ENCODE measurements at places on chromosomes 6 and 20.

GRCh38 chr6:148932208-148932607 lies 185.4 kb downstream of the UST start:
- no peak for DNase-seq

GRCh38 chr6:71204741-71205140 lies 83.9 kb upstream of the OGFRL1 start:
- DNase-seq: no peak

DNA sequence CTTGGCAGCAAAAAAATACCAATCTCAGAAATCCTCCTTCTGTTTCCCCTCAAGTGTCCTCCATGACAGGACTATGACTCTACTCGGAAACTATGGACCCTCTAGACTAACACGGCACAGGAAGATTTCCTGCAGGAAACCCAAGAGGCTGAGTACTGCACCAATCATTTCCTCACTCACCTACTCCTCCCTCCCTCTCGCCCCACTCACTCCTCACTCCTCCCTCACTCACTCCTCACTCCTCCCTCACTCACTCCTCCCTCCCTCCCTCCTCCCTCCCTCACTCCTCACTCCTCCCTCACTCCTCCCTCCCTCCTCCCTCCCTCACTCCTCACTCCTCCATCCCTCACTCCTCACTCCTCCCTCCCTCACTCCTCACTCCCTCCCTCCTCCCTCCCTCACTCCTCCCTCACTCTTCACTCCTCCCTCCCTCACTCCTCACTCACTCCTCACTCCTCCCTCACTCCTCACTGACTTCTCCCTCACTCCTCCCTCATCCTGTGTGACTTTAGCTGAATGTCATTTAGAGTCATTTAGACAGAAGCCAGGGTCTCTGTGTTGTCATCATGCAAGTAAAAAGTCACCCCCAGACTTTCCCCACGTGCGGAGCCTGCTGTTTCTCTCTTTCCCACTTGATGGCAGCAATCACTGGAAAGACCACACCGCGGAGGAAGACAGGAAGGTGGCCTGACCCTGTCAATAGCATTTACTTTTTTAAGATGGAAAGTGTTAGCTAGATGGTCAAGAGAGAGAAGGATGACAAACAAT lies 226.8 kb upstream of the PDE10A start:
- DNase-seq: no peak

- no peak for DNase-seq
These were observed 321.4 kb downstream of the FARS2 start for GRCh38 chr6:5582762-5583161.

- no peak for DNase-seq
These were observed 6.7 kb downstream of the FOXA2 start for GRCh38 chr20:22577515-22578220.

GRCh38 chr6:128150376-128150775 lies 249.5 kb upstream of the THEMIS start:
- DNase-seq: no peak

DNA sequence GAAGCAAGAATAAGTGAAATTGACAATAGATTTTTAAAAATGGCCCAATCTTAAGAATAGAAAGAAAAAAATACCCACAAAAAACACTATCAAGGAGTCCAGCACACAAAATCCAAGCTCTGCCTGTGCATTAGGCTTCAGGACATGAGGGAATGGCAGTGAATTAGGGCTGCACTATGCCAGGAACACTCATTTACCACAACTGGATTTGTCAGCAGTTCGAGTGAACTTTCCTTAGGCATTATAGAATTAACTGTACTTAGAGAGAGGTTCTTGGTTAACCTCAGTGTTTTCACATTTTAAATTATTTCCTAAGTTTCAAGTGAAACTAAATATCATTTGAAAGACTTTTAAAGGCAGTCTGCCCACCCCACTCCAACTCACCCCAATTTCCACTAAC lies 34.8 kb downstream of the SLC22A3 start:
- DNase-seq: no peak

DNA sequence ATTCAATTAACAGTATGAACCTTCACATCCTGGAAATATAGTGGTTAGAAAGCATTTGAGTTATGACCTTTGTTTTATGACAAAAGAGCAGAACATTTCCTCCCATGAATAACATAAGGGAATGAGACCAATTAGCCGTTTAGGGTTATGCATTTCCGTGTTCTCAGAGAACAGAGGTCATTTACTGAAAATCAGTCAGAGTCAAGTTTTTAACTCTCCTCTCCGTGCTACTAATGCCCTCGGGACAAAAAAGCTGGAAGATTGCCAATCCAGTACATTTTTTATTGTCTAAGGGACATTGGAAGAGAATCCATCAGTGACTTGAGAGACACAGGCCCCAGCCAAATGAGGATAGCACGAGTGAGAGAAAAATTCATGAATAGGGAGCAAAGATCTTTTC lies 632.7 kb downstream of the RFPL4B start:
- DNase-seq: no peak

GRCh38 chr6:140175486-140175885 lies 801.0 kb upstream of the CITED2 start:
- no peak for DNase-seq

GRCh38 chr6:33742092-33742491 lies 4.6 kb downstream of the IP6K3 start:
- no peak for DNase-seq

GRCh38 chr20:4488407-4489339 lies 233.0 kb upstream of the PRND start:
- no peak for DNase-seq

DNA sequence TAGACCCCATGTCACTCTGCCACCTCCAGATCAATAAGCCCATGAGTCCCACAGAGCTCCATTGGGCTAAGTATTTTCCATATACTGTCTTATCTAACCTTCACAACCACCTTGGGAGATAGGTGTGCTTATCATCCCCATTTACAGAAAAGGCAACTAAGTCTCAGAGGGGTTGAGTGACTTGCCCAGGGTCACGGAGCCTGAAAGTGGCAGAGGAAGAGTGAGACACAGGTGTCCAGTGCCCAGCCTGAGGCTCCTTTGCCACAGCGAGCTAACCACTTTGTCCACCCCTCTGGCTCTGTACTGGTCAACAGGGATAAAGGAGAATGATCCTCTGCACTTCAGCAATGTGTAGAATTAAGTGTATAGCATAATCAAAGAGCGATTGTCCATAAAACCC lies 124.5 kb downstream of the GMDS start:
- no peak for DNase-seq

DNA sequence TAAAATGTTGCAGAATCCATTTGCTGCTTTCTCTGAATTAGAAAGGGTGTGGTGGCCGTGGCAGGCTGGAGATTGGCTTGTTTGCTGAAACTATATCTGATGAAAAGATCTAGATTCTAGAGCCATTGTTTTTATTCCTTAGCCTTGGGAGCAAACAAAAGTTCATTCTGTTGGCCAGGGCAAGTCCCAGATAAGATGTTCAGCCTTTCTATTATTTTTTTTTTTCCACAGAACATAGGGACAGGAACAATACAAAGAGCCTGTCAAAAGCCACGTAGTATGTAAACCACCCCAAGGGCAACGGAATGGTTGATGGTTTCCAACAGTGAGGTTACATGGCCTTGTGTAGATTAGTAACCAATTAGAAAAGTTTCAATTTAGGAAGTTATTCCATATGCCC lies 119.9 kb upstream of the SLC22A16 start:
- no peak for DNase-seq

GRCh38 chr20:20630551-20630950 lies 81.9 kb downstream of the RALGAPA2 start:
- no peak for DNase-seq

- DNase-seq: no peak
These were observed 6.9 kb downstream of the ZMYND8 start for GRCh38 chr20:47349365-47350180.

- DNase-seq: no peak
These were observed 43.6 kb downstream of the REPS1 start for GRCh38 chr6:138944412-138944811.

DNA sequence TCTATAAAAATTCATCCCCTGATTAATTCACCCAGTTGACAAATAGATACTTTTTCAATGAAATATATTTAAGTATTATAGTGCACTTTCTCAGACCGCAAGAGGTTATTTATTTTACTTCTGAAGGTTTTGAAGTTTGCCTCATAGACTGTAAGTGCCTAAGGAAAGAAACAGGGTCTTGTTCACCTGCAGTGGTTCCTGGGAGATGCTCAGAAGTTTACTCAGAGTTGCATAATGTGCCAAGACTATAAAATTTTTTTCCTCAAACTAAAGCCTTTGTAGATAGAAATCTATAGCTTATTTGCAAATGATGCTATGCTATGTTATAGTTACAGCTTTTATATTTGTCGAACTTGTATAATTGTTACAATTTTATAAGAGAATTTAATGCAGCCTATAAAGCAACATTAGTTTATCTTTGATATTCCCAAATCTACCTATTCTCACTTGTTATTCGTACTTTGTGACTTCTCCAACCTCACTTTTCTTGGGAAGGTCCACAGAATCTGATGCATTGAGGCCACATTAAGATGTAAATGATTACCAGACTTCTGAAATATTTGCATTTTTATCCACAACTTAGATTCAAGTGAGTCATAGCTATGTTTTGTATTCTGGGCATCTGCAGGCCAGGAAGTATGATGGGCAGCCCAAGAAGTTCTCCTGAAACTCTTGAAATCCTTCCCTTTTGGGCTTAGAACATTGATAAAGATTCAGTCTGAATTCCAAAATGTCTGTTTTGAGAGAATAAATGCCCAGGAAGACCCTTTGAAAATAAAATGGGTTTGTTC lies 35.7 kb downstream of the KCNQ5 start:
- DNase-seq: no peak

- DNase-seq: peak; percentile 68
These were observed 31.7 kb upstream of the IL20RA start for GRCh38 chr6:137076277-137077068.

DNA sequence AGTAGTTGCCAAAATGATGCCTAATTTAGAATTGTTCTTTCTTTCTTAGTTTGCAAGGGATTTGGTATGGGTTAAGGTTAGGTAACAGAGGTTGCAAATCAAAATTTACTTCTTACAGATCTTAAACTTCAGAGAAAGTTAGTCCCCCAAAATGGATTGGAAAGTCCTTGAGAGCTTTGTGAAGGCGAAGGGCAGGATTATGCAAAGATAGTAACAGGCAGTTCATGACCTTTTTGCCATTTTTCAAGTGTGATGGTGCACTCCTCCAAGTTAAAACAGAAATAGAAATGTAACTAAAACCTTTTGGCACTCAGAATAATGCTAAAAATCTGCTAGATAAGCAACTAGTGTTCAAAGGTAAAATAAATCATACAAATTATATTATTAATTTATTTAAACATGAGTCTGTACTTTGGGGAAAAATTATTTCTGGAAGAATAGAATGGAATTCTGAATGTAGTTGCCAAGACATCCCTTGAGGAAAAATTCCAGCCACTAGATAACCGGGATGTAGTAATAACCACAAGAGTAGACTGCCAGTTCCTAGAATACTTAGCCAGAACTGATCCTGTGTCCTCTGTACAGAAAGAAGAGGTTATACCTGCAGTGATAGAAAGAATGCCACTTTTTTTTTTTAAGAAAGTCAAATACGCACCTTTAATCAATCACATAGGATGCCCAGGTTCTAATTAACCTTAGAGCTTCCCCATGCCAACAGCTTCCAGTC lies 31.8 kb upstream of the DAAM2 start:
- no peak for DNase-seq

DNA sequence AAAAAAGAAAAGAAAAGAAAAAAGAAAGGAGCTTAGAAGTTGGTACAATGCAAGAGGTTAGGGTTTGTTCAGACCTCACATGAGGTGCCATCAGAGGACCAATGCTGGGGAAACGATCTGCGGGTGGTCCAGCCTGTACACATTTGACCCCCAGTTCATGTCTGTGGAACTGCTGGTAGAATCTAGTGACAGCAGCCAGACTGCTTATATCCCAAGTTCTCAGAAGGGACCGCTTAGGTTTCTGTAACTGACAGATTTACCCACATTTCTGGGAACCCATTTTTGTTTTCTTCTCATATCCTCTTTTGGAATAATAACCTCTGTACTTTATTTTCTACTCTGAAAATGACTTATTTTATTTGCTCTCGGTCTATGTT lies 4.7 kb downstream of the PPP1R18 start:
- DNase-seq: no peak

DNA sequence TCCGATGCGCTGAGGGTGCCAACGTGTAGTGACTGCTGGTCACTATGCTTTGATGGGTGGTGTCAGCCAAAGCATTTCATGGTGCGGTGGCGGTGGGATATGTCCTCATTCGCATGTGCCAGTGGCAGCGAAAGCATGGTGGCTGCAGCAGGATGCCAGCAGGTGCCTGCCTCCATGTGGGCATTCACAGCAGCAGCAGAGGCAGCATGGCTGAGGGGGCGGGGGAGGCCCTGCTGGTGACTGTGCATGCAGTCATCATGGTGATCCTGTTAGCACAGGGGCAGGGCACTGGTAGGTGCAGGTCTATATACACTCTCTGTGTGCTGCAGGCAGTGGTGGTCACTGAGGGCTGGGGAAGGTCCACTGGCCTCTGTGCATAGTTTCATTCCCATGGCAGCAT lies 22.0 kb downstream of the FIG4 start:
- DNase-seq: no peak

- no peak for DNase-seq
These were observed 20.4 kb downstream of the HUS1B start for GRCh38 chr6:636488-636887.

- DNase-seq: peak; percentile 72
These were observed 70.7 kb upstream of the PRSS16 start for GRCh38 chr6:27176523-27177484.

- no peak for DNase-seq
These were observed 40.8 kb downstream of the CCDC170 start for GRCh38 chr6:151534576-151534975.

- no peak for DNase-seq
These were observed 48.0 kb downstream of the NFATC2 start for GRCh38 chr20:51494241-51495110.

DNA sequence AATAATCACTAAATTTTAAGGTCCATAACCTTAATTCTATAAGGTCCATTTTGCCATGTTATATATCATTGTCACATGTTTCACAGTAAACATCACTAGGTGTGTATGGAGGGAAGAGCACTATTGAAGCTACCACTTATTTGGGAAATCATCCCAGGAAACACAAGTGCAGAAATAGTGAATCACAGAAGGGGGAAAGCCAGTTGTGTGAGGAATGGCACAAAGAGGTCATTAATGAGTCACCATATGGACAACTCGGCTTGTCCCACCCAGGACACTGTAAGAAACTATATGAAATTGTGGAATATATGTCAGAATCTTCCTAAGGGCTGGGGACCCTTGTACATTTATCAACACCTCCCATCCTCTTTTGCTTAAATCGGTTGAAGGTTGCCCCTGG lies 13.7 kb downstream of the BTN3A1 start:
- no peak for DNase-seq

DNA sequence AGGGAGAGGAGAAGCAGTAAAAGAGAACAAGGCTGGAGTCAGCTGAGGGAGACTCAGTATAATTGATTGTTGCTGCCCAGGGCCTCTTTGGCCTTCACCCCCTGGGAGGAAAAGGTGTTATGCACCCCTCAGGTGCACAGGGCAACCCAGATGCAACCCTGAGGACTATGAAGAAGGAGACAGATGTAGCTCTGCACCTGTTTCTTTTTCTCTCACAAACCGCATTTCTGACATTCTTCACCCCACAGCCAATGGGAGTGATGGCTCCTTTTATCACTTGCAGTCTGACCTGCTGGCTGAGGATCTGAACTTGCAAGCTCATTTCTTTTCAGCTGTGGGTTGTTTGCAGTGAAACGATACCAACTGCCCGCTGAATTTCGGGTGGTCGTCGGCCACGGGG lies 64.1 kb upstream of the F13A1 start:
- DNase-seq: no peak

Data from naive thymus-derived CD8-positive, alpha-beta T cell (primary cell).